Stimulated activated CD4-positive, alpha-beta T cell treated with anti-CD3 and anti-CD28 coated beads, Interleukin-15, amount 100 ng/mL, for 1 hour (primary cell): ENCODE measurements at places on chromosomes 5 and 9.

GRCh38 chr5:45225571-45226031 is 416.9 kb downstream of the MRPS30 start:
- no peak for DNase-seq

- DNase-seq: no peak
These were observed 980 bp downstream of the CCNO start for GRCh38 chr5:55232271-55232984.

- no peak for DNase-seq
These were observed 24.1 kb downstream of the PHF2 start for GRCh38 chr9:93600504-93600903.

GRCh38 chr5:55407059-55407684 is 99.4 kb downstream of the MTREX start:
- no peak for DNase-seq

DNA sequence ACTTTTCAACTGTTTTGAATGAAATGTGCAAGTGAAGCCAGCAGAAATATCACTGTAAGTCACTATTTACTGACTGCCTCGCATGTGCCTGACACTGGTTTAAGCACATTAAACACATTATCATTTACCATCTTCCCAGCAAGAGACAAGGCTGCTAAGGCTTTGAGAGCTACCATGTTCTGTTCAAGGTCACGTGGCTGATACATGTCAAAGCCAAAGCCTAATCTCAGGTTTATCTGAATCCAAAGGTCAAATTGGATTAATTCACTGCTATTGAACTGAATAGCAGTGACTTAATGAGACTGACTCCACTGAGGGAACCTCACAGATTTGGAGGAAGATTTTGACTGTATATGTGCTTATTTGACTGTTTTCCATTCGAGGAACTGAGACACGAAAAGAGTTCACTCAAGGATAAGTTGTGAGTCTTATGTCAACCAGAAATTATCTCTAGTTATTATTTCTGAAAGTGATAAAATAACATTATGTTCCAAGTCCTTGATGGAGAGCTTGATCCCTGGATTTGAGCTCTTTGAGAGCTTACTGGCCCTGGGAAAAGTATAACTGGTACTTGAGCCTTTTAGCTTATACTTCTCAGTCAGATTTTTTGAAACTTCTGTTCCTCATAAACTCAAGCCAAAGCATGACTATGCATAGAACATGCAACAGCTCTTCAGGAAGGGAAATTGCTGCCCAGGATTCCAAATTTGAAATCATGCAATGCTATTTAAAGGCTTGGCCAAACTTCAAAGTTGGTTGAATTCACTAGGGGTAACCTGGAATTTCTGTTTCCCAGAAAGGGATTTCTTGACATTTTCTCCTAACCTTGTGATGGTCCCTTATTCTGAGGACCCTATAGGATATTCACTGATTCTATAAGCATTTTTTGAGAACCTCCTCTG is 23.4 kb upstream of the ARHGAP26 start:
- no peak for DNase-seq

- DNase-seq: no peak
These were observed 43.4 kb downstream of the ANGPTL2 start for GRCh38 chr9:127078988-127079387.

DNA sequence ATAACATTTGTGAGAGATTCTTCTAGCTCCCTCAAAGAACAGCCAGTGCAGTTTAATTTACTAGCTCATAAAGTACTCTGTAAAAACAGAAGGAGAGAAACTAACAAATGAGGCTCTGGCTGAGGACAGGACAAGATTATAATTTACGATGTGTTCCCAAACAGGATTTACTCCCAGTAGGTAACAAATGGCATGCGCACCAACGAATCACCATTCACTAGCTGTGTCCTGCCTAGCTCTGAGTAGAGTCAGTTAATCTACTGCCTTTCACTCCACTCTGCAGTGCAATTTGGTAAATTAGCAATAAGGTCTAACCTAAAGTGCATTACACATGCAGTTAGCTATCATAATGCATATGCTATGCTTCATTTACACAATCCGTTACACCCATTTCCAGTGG is 497.4 kb upstream of the CCNG1 start:
- no peak for DNase-seq

DNA sequence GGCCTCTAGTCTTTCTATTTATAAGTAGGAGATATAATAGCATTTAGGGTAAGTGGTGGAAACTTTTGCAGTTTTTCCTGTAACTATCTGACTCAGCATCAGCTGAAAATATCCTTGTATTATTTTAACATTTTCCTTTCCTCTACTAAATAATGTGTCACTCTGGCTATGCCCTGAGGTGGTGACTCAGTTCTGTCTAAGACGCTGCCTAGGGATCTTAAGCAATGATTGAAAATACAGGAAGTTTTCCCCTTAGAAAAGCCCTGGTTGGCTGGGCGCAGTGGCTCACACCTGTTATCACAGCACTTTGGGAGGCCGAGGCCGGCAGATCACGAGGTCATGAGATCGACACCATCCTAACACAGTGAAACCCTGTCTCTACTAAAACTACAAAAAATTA is 9.3 kb upstream of the EDIL3 start:
- DNase-seq: no peak

- no peak for DNase-seq
These were observed 201.2 kb downstream of the NXNL2 start for GRCh38 chr9:88736136-88736637.

- DNase-seq: no peak
These were observed 100.4 kb downstream of the LURAP1L start for GRCh38 chr9:12875191-12875590.

- DNase-seq: no peak
These were observed 29.2 kb downstream of the LHX3 start for GRCh38 chr9:136175616-136176197.

DNA sequence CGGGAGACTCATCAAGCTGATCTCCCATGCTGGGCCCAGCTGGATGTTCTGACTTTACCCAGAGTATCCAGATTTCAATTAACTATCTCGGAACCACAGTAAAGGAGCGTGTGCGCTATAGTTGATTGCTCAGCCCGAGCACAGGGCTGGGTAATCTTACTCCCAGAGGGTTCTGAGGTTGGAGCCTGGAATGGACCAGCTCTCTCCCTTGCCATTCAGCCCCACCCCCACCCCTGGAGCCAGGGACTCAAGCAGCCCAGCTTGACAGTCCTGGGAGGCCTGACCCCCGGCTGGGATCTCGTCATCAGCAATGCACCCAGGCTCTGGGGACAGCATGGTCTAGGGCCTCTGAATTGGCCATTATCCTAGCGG is 23.7 kb upstream of the PTGES start:
- DNase-seq: no peak

GRCh38 chr9:99881769-99882168 is 24.7 kb upstream of the STX17 start:
- no peak for DNase-seq

GRCh38 chr5:123819386-123819785 is 307.4 kb downstream of the CSNK1G3 start:
- no peak for DNase-seq

- no peak for DNase-seq
These were observed 218.4 kb downstream of the ADAMTS6 start for GRCh38 chr5:65263321-65263720.

DNA sequence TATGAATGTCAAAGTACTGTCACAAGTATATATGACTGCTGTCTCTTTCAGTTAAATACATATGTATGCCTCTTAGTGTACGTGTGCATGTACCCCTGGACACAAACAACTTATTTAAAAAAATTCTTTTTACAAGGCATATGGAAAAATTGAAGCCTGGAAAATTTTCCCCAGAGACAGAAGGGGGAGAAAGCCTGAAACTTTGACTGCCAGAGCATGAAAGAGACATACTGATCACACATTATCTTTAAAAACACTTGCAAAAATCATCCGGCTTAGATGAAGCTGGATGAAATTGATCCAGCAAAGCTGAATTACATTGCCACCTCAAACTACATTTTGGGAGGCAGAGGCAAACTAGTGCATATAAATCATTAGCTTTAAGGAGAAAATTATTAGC is 88.0 kb upstream of the NFIB start:
- DNase-seq: no peak

GRCh38 chr9:123318202-123318601 is 37.8 kb upstream of the CRB2 start:
- no peak for DNase-seq

DNA sequence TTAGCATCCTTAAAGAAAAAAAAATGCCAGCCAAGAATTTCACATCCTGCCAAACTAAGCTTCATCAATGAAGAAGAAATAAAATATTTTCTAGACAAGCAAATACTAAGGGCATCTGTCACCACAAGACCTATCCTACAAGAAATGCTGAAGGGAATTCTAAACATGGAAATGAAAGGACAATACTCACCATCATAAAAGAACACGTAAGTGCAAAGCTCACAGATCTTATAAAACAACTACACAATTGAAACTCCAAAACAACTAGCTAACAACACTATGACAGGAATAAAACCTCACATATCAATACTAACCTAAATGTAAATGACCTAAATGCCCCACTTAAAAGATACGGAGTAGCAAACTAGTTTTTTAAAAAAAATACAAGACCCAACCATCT is 71.4 kb downstream of the TTC39B start:
- DNase-seq: no peak

- no peak for DNase-seq
These were observed 596 bp downstream of the ENTREP1 start for GRCh38 chr9:69325409-69326212.
